ENCODE measurements at places on chromosomes 1 and 21.

DNA sequence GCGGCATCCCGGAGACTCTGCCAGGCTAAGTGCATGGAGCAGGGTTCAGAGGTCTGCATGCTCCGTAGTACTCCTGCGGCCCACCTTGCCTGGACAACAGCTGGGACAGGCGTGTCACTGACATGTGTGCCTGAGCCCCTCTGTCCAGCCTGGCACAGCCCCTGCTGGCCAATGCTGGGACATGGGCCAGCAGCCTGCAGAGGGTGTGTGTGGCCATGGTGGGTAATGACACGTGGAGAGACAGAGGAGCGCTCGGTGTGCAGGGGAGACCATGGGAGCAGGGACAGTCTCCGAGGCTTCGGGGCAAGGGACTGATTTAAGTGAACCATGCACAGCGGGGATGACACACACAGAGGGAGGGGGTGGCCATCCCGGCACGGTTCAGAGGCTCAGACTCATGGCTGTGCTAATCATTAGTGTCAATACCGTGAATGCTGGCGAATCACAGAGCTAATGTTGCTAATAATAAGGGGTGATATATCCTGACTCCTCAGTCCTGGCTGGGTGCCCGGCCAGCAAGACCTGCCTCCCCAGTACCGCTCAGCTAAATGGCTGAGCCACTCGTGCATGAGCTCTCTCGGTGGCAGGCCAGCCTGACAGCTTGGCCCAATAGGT lies 41.5 kb downstream of the IGSF21 start:
- no peak for DNase-seq

- no peak for DNase-seq
Observed at GRCh38 chr1:160437432-160438316, 37.3 kb downstream of the VANGL2 start.

DNA sequence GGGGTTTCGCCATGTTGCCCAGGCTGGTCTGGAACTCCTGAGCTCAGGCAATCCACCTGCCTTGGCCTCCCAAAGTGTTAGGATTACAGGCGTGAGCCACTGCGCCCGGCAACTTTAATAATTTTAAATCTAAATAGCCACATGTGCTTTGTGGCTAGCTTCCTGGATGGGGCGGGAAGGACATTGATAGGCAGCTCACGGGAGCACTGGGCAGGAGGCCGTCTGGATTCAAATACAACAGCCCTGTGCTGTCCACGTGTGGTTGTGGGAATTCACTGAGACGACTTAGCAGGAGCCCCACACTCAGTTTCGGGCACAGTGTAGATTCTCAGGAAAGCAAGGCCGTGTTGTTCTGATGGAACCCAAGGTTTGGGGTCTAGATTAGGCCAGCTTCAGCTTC lies 177.1 kb downstream of the ETS2 start:
- no peak for DNase-seq

DNA sequence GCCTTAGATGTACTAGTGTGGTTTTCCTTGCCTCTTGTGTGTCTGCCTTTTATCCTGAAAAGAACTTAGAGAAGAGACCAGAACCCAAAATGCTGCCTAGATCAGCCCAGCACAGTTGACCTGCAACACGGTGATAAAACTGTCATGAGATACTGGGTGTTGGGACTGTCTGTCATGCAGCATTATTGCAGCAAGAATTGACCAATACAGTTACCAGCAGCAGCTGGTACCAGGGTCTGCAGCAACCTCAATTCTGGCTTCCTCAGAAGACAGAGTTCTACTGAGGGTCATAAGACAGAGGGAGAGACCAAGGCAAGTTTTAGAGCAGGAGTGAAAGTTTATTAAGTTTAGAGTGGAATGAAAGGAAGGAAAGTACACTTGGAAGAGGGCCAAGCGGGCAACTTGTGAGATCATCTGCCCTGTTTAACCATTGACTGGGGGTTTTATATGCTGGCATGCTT lies 182.0 kb downstream of the DYRK1A start:
- no peak for DNase-seq

- DNase-seq: no peak
Observed at GRCh38 chr1:16286122-16286521, 49.1 kb upstream of the CPLANE2 start.

GRCh38 chr1:193456811-193457280 lies 270.4 kb upstream of the B3GALT2 start:
- peak; percentile 6 for DNase-seq

- DNase-seq: peak; percentile 6
Observed at GRCh38 chr1:63327417-63328054, 5.2 kb downstream of the FOXD3 start.

- DNase-seq: peak; percentile 62
Observed at GRCh38 chr1:56469640-56470371, 109.6 kb downstream of the PLPP3 start.

DNA sequence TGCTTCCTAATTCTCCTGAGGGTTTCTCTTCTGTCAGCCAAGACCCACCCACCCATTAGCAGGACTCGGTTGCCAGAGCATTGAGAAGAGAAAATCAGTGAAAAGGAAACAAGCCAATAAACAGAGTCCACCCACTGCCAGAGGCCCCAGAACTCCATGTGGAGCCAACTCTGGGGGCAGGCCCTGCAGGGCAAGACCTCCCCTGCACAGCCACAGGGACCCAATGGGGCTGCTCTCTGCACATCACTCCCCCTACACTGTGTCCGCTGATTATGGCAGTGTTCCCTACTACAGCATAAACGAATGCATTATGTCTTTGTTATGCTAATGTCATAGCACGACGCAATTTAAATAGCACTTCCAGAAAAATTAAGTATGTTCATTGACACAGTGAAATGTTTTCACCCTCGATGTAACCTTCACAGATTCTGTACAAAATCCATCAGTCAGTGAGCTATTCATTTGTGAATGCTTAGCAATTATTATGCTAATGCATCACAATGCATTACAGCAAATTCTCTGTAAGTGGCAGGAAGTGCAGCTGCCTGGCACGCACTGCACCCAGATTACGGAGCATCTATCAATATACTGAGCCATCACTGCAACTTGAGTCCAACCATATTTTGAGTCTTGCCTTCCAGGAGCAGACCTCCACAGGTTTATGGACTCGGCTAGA lies 56.4 kb downstream of the GRIK3 start:
- no peak for DNase-seq

DNA sequence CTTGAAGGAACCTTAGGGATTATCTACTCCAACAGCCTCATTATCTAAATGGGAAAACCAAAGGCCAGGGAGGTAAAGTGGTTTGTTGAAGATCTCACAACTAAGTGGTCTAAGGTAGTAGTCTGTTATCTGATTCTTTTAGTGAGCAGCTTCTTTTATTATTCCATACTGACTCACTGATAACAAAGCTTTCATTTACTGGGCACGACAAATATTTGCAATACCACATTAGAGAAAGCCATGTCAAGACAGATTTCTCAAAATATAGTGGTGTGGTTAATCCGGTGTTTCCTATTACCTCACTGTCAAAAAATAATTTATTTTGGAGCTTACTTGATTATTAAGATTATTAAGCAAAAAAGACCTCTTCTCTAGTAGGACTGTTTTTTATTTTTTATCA lies 369.1 kb downstream of the S1PR1 start:
- DNase-seq: no peak
